ENCODE measurements at places on chromosomes 2 and 18.
A peak's percentile ranks its signal among the peaks of the same experiment; 100 is the strongest.

DNA sequence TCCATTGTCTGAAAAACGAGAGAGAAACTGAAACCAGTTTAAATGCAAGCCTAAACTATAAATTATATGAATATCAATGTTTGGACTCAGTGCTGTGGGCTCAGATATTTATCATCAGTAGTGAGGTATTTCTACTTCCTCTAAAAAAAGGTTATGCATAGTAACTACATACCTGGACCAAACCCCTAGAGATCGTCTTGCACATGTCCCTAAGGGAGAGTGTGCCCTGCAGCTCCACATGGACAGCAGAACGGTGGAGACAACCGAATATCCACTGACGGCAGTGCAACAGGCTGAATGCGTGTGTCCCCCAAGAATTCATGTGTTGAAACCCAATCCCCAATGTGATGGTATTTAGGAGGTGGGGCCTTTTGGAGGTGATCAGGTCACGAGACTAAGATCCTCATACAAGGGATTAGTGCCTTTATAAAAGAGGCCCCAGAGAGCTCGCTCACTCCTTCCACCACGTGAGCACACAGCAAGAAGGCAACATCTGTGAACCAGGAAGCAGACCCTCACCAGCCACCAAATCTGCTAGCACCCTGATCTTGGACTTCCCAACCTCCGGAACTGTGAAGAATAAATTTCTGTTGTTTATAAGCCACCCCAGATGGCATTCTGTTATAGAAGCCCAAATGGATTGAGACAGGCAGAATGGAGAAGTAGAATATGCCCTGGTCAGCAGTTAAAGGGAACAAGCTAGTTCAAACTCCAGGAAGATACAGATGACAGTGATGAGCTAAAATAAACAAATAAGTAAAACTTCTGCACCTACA, 208.4 kb downstream of the ANAPC1 start:
- DNase-seq = no peak

- DNase-seq = no peak
These were observed 29.9 kb downstream of the BIRC6 start for GRCh38 chr2:32386739-32387138.

- DNase-seq = peak; percentile 78
These were observed 10.6 kb downstream of the CNDP1 start for GRCh38 chr18:74544898-74545297.

DNA sequence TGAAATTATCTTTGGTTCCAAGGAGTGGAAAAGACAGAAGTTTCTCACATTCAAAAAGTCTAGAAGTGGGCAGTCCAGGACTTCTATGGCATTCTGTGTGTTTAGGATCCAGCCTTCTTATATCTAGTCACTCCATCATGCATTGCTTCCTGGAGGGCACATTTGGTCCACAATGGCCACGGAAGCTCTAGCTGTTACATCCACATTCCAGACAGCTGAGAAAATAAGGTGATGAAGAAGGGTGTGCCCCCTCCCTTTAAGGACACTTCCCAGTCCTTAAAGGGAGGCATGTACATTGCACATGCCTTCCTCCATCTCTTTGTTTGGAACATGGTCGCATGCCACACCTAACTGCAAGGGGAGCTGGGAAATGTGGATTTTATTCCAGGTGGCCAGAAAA, 59.9 kb upstream of the BZW1 start:
- no peak for DNase-seq

DNA sequence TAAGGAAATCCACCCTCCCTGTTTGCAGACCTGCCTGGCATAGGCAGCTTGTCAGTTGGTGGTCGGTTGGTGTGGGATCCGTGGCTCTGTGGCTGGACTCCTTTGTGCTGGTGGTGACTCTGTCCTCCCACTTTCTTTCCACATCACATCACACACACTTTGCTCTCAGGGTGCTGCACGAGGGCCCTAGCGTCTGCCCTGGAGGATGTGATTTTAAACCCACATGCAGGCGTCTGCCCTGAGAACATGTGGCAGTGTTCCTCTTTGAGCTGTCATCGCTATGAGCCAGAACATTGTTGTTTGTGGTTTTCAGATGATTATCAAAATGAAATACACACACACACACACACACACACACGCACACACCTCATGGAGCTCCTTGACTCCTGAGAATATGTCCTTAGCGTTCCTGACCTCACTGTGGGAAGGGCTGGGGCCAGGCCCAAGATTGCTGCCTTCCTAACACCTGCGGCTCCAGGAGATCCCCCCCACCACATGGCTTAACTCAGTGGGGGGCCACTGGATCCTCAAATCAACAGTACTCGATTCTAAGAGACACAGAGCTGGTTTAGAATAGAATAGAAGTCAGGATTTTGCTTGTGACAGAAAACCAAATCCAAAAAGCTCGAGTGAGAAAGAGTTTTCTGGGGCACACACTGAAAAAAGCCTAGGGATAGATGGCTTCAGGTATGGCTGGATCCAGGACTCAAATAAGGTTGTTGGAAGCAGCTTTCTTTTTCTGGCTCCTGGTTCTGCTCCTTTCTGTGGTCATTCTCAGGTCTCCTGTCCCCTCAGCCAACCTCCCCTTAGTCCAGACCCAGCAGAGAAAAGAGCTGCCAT, 54.8 kb downstream of the RTP5 start:
- DNase-seq = no peak

GRCh38 chr2:73969356-73969755, 15.4 kb upstream of the TET3 start:
- no peak for DNase-seq

GRCh38 chr2:187390891-187391290, 57.2 kb downstream of the CALCRL start:
- peak; percentile 49 for DNase-seq

DNA sequence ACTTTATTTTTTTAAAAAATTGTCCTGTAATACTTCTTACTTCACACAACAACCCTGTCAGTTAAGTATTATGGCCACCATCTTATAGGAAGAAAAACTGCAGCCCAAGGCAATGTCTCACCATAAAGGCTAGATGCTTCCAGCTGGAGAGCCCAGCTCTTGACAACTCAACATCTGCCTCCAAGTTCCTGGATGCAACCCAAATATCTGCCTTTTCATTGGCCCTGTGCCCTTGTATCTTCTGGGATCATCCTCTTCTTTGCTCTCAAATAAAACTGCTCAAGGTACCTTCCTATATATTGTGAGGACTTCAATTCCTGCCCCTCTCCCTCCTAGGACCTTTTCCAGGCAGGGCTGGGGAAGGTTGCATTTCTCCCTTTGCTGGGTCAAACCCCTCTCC, 69.5 kb downstream of the BIN1 start:
- no peak for DNase-seq

- peak; percentile 8 for DNase-seq
These were observed 395.7 kb upstream of the FANCL start for GRCh38 chr2:58636872-58637271.

DNA sequence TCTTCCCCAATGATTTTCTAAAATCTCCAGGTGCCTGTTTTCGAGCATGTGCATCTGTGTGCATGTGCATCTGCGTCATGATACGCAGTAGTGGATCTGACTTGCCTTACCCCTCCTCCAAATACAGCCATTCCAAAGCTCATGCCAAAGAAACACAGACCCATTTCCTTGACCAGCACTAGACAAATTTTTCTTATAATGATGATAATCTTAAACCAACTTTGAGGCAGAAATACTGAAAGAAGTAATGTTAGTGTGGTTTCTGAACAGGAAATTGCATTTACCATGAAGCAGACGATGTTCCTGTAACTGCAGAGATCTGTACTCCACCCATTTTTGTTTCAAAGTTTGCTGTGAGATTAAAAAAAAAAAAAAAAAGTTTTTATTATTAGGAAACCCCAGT, 25.6 kb downstream of the CYTIP start:
- DNase-seq = no peak

DNA sequence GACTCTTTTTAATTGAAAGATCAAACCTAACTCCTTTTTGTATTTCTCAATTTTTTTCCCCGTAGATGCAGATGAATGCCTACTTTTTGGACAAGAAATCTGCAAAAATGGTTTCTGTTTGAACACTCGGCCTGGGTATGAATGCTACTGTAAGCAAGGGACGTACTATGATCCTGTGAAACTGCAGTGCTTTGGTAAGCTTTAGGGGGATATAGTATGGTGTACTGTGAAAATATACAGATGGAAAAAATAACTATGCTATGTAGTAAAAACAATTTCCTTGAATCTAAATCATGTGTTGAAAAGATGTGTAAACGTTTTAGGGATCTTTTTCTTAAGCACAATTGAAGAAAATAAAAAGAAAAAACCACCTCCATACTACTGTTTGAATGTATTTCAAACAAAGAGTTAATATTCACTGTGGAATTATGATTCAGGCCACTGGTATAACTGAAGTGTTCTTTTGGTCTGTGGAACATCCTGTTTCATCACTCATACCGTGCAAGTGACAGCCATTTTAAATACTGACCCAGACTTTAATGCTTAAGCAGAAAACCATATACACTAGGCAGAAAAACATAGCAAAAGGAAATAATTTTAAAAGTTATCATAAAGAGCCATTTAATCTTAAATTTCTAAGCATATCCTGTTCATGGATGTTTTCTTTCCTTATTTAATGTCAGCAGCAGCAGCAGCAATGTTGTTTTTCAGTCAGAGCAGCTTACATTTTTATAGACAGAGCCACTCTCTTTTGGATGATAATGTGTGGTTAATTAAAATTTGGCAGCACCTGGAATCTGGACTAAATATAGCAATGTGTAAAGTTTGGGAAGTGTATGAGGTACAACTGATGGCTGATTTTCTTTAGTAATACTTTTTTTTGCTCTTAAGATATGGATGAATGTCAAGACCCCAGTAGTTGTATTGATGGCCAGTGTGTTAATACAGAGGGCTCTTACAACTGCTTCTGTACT, 112.8 kb upstream of the RASGRP3 start:
- DNase-seq = no peak

DNA sequence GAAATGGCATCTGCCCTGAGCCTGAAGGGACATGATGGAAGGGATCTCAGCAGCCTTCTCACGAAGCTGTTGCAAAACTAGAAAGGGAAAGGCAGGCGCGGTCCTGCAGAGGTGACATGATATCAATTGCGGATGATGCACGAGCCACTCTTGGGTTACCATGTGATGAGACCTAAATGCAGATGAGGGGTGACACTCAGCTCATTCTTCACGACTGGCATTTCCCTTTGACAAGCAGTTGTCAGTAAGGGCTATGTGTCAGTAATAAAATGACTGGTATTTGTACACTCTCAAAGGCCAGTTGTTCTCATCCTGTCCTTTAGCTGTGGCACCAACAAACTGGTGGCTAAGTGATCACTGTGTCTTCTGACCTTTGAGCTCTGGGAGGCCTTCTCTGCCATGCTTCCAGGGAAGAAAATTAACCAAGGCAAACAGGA, 273.6 kb downstream of the ETAA1 start:
- no peak for DNase-seq

- no peak for DNase-seq
These were observed 49.3 kb downstream of the TMX3 start for GRCh38 chr18:68665628-68666027.

DNA sequence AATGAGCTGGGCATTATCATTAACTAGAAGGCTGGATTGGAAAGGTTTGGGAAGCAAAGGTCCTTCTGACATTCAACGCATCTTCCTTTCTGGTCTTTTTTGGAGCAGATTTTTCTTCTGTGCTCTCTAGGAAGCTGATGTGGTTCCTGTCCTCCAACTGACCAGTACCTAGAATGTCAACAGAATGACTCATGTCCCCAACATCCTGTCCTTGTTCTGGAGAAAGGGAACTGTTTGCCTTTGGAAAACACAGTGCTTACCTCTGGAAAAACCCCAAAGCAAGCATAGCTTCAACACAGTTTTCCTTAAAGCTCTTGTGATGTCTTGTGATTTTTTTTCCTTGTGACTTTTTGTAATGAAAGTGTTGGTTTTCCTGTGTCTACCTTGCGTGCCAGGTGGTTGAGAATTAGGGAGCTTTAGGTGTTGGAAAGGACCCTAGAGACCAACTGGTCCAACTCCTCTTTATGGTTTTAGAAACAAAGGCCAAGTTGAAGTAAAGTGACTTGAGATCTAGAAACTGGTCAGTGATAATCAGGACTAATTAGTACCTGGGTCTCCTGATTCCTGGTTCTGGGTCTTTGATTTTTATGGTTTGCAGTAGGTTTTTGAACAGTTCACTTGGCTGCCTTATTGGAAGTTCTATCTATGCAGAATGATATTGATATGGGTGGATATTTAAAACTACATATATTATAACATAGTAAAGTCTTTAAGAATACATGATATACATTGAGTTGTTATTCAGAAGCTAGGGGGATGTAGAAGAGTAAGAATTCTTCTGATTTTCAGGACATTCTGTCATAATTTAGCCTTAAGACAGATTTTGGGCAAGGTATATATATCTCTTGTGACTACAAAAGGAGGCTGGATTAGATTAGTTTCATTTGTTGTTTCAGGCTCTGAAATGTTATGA, 70.5 kb downstream of the FMNL2 start:
- DNase-seq = no peak

DNA sequence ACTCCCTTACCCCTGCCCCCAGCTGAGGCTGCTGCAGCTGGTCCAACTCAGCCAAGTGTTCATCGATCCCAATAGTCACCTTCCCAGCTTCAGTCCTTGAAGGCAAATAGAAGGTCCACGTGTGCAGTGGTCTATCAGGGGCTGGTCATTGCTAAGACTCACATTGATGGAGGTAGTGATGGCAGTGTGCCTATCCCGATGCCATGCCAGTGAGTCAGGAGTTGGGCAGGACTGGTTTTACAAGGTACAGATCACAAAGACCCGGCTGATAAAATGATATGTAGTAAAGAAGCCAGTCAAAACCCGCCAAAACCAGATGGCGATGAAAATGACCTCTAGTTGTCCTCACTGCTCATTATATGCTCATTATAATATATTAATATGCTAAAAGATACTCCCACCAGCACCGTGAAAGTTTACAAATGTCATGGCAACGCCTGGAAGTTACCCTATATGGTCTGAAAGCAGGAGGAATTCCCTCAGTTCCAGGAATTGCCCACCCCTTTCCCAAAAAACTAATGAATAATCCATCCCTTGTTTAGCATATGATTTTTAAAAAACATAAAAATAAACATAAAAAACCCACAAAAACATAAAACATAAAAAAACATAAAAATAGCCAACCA, 2.9 kb upstream of the C2orf80 start:
- no peak for DNase-seq

DNA sequence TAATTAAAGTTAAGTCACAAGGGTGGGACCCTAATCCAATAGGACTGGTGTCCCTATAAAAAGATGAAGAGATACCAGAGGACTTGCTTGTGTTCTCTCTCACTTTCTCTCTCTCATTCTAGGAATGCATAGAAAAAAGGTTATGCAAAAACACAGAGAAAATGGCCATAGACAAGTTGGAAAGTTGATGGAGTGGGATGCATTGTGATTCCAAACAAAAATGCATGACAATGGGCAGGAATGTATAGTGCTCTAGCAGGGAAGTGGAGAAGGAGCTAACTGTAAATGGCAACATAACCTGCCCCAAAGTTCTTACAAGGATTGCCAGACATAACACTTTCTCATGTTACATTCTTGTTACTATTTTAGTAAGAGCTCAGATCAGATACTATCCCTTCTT, 301.6 kb upstream of the LRATD1 start:
- no peak for DNase-seq

DNA sequence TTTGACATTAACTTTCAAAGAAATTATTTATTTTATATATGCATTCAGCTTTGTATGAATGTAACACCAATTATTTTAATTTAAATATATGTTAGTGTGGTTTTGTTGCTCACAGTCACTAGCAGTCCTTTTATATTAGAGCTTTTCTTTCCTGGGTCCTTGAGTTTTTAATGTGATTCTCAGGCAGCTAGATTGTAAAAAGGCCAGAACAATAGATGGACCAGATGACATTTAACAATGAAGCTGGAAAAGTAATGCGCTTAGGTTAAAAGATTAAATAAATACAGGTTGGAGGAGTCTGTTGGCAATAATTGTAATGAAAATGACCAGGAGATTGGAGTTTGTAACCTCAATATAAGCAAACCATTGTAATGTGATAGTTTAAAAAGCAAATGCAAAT, 171.1 kb downstream of the FTCDNL1 start:
- DNase-seq = peak; percentile 15
